ENCODE measurements at places on chromosomes 6 and 20.

- peak; percentile 86 for DNase-seq
These were observed 23.7 kb downstream of the HLA-A start for GRCh38 chr6:29965873-29966601.

DNA sequence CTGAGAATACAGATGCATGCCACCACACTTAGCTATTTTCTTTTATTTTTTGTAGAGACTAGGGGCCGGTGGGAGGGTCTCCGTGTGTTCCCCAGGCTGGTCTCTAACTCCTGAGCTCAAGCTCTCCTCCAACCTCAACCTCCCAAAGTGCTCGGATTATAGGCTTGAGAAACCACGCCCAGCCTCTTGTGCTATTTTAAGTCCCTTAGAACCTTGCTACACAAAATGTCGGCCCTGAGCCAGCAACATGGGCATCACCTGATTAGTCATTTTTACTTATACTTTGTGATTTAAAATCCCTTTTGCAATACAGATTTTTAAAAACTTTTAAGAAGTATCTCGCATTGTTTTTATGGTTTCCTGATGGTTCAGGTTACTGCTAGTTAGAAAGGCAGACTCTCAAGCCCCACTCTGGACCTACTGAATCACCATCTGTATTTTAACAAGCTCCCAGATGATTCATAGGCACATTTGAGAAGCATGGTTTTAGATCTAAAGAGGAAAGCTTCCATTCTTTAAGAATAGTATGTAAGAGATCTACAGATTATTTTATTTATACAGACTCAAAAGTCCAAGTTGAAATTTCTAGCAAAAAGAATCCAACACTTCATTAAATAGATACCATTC is 186.3 kb downstream of the PTPRT start:
- no peak for DNase-seq

DNA sequence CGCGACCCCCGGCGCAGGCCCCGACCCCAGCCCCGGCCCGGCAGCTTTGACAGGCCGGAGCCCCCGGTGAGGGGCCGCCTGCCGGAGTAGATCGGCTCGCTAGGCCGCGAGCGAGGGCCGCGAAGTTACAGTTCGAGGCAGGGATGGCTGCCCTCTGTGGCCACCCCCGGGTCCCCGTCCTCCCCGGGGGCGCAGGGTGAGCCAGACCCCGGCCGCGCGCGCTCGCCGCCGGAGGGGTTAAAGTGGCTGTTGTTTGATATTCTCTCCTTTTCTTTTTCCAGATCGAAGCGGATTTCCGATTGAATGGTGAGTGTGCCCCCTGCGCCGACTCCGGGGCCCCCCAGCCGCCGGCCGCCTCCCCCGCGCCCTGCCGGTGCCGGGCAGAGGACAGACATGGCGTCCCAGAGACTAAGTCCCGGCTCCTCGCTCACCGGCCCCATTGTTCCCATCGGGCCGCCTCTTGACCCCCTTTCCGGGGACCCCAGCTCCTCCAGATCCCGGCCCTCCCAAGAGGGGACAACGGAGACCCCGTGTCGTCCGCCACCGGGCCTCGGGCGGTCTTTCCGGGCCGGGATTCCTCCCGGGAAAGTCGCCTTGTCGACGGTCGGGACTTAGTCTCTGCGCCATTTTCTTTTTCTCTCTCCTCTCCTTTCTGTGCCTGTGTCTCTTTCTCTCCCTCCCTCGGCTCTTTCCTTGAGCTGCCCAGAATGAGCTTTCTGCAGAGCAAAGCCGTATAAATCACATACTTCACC is 704 bp downstream of the TOP1 start:
- DNase-seq = peak; percentile 43

- no peak for DNase-seq
These were observed 98.8 kb upstream of the CEP85L start for GRCh38 chr6:118750143-118750542.

GRCh38 chr20:34925981-34926380 is 29.6 kb downstream of the GSS start:
- no peak for DNase-seq

All from suppressor macrophage (primary cell).